ENCODE measurements at places on chromosomes 12 and 14.

DNA sequence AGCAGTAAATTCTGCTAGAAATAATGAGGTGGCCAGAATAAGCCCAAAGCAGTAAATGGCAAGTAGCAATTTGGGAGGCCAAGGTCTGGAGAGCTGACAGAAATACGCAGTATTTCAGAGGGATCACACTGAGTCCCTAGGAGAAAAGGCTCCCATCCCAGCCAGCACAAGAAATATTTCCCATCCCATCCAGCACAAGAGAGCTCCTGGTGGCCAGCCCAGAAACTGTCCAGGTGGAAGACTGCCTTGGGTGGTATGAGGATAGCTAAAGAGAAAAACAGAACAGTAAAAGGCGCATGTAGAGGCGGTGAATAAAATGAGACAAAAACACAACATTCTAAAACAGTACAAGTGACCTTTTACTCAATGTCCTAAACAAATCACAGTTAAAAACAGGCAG is 120.7 kb downstream of the HECTD4 start:
- peak; percentile 15 for DNase-seq

DNA sequence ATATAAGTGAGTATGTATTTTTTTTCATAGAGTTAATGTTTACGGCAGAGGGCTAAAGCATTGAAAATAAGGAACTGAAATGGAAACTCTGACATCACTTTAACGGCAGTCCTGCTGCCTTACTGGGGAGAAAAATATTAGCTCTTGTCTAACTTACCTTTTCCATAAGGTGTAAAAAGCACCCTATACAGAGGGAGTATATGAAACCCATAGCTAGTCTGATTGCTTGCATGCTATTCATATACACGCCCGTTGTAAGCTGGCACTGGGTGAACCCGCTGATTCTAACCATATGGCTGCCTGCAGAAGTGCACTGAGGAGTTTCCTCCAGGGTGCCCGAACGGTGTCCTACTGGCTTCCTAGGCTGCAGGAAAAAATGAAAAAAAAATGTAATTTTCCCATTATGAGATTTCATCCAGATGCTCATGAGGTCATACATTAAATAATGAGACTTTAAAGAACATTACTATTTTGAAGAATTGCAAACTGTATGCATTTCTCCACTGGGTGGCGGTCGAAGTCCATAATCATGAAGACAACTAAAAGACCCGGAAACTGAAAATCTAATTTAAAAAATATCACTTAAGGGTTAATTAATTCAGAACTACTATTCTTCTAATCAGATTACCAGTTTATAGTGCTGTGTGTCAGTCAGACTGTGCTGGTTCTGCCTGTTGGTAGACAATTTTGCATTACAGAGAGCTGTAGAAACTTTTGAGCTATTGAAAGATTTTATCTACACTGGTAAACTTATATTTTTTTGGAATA is 144.7 kb downstream of the ALX1 start:
- peak; percentile 50 for DNase-seq

- no peak for DNase-seq
These were observed 62.0 kb downstream of the DACT1 start for GRCh38 chr14:58699681-58700205.

DNA sequence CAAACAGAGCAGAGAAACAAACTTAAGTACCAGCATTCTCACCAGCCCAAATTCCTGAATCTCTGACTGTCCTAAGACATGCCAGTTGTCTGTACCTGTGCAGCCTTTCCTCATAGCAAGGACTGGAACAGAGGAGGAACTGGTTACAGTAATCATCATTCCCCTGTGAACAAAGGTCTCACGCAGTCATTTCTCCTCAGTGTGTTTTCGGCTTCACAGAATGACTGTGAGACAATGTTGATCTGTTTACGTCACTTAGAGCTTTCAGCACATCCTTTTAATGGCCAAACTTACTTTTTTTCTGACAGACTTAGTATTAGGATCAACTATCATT is 169.0 kb downstream of the FBXL14 start:
- DNase-seq, result no peak

GRCh38 chr12:102169922-102170621 is 27.6 kb downstream of the PMCH start:
- DNase-seq, result peak; percentile 18

DNA sequence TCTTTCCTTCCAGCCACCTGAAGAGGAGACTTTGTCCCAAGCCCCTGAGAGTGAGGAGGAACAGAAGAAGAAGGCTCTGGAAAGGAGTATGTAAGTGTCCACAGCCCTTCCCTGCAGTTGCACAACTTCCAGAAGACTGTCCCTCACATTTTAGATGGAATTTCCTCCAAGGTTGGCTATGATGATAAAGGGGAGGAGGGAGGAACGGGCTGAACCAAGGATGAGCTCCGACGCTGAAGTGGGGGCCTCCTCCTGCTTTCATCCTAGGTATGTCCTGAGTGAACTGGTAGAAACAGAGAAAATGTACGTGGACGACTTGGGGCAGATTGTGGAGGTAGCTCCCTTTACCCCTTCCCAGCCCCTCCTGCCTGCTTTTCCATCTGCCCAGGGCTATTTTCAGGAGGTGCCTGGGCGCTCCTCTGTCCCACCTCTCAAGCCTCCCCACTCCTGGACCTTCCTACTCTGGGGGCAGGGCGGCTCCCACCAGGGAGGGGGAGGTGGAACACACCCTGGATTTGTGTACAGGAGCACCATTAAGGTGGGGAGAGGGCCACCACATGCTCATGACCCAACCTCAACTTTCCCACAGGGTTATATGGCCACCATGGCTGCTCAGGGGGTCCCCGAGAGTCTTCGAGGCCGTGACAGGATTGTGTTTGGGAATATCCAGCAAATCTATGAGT is 2.3 kb downstream of the ARHGEF25 start:
- DNase-seq, result no peak

DNA sequence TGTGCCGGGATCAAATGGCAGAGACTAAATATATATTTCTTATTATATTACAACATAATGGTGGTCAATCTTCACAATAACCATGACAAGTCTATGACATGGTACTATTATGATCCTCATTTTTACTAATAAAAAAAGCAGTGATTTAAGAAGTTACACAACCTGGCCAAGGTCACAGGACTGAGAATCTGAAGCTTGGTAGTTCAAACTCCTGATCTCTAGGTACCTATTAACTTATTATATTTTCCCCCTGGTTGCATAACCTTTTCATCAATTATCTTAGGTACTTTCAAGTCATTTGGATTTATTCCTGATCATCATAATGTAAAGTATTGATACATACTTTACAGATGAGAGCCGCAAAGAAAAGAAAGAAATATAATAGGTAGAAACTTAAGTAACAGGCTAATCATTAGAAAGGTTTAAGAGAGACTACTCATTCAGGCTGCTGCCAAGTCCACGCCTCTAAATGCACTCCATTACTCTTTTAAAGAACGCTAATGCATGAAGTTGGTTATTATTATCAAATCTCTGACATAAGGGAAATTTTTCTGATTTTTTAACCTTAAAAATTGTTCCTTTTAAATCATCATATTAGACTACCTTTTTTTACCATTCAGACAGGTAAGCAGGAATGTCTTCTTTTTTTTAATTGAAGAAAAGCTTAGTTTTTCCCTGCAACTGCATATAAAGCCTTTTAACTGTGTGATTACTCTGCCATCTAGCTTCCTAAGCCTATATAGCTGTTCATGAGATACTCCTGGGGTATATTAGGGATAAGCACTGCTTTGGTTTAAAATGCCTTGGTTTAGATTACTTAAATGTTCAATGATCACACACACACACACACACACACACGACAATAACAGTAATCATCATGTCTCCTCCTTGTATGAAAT is 35.6 kb downstream of the RPS29 start:
- no peak for DNase-seq

DNA sequence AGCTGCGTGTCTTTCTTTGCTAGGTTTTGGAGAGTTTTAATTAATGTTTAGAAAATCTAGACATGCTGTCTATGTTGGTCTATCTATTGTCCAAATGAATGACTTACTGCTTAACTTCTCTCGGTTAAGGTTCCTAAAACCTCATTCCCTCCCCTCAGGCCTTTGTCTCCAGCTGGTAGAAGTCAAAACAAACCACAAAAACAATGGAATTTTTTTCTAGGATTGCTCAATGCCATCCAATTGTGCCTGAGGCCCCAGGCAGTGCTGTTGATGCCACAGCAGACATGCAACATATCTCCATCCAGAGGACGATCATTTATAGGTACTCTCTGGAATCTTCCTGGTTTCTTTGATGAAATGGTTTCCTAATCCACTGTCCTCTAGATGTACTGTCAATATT is 448.2 kb upstream of the TBX3 start:
- DNase-seq, result no peak

GRCh38 chr12:109645708-109646107 is 67.9 kb upstream of the FAM222A start:
- DNase-seq, result peak; percentile 77

GRCh38 chr12:117031843-117032592 is 67.2 kb downstream of the TESC start:
- no peak for DNase-seq

DNA sequence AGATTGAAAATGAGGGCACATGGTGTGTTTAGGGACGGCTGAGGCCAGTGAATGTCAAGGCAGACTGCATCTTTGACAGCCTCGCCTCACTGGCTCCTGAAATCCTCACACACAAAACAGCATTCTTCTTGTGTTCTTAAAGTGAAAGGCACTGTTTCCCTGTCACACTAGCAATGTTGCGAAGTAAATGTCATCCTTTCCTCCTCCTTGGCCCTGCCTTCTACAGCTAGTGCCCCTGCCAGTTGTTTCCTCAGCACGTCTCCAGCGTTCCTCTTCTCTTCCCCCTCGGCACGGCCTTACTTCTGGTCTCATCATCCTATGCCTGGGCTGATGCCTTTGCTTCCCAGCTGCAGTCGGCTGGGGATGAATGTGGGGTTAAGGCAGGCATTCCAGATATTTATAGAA is 129.4 kb upstream of the DNM1L start:
- DNase-seq, result no peak

- DNase-seq, result no peak
These were observed 448.1 kb downstream of the NPAS3 start for GRCh38 chr14:33386781-33387180.

DNA sequence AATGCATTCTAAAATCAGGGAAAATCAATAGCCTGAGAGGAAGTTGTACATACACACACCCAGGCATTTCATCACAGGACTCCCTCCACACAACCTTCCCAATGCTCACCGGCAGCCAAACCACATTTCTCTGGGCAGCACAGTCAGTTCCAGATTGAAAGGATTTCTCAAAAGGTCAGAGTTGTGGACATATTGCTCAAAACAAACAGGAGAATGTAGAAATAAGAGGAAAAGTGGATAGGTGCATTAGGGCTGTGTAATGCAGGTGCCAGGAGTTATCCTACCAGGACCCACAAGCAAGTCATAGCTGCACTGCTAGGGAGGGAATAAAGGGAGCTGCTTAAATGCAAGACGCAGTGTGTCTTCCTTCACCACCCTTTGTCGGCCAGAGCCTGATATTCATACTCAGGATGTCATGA is 62.9 kb downstream of the GCH1 start:
- no peak for DNase-seq

GRCh38 chr12:68237619-68238018 is 12.0 kb upstream of the IL26 start:
- no peak for DNase-seq

- no peak for DNase-seq
These were observed 109.2 kb upstream of the FUT8 start for GRCh38 chr14:65303190-65303898.

DNA sequence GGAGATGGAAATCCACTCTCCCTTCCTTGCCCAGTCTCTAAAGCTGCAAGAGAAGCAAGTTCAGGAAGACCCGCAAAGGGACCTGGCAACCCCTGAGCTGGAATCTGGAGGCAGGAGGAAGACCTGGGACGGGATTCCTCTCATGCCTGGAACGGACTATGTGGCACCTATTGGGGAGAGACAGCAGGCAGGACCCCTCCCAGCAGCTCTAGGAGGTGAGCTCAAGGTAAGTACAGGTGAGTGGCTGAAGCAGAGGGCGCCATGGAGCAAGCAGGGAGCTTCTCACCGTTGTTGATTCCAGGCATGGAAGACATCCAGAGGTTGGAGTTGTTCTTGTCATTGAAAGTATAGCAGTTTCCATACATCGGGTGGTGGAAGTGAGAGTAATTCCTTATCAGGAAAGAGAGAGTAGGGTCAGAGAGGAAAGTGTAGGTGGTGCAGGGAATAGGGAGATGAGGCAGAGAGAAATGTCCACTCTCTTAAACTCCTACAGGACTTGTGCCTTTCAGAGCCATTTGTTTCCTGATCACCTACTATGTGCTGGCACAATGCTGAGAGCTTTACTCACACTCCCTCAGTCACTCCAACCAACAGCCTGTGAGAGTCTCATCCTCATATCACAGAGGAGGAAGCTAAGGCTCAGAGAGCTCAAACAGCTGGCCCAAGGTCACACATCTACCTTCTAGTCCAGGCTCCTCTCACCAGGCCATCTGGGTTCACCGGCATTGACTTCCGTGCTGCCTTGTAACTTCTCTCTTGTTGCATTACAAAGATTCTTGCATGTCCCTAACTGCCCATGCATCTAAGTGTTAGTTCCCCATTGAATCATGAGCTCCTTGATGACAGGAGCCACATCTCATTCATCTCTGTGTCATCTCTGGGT is 13.9 kb upstream of the TNFRSF1A start:
- DNase-seq, result no peak

Measured in BE2C (cell line).